ENCODE measurements at places on chromosomes 5 and 9.

GRCh38 chr5:98581112-98581997 is 192.1 kb upstream of the RGMB start:
- no peak for DNase-seq

GRCh38 chr9:81108391-81108790 is 581.0 kb downstream of the TLE1 start:
- DNase-seq = no peak

- DNase-seq = no peak
Measured at GRCh38 chr5:95770830-95771708, 39.9 kb downstream of the RHOBTB3 start.

DNA sequence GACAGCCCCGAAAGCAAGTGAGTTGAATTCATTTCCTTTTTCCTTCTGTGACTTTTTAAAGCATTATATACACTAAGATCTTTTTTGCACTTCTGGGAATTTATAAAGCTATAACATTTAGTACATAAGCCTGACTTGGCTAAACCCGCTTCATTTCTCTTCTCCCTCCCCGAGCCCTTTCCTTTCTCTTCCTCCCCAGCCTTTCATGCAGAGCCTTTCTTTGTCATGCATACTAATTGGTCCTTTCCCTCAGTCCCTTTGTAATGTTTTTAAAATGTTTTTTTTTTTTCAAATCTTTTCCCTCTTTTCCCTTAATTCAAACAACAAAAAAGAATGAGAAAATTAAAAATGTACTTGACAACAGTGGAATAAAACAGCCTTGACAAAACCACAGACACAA is 246.4 kb downstream of the PSAT1 start:
- DNase-seq = no peak

DNA sequence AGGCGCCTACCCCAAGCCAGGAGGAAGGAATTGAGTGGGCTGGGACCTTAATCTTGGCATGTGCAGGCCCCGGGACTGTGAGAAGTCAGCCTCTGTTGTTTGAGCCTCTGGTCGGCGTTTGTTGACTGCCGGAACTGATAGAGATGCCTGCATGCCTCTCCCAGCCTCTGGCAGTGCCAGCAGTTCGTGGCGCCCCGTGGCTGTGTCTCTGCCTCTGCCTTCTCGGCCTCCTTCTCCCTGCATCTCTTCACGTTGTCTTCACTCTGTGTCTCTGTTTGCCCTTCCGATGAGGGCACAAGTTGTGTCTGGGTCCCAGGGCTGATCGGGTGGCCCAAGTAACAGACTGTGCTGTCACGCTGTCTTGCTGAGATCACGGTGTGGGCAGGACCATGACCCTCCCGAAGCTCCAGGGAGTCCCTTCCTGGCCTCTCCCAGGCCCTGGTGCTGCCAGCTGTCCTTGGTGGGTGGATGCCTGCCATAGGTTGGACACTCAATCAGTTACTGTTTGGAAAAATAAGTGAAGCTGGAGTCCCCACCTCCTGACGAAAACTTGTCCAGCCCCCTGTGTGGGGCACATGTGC is 133.5 kb upstream of the LPCAT1 start:
- no peak for DNase-seq

DNA sequence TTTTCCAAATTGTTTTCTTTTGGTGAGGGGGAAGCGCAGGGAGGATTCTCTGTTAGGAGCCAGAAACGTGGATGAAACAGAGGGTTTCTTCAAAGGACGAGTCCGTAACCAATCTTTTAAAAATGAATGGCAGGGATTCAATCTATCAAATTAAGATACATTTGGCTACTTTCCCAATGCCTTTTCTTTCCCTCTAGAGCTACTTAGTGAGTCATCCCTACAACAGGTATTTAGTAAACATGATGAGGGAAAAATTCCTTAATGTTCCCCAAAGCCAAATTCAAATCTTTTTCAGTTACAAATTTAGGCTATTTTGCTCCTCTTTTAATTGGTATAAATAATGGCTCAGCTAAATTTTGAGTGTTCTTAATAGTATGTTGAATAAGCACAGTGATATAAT is 366.4 kb upstream of the RIOK2 start:
- no peak for DNase-seq

All from mesenchymal stem cell (in vitro differentiated cells and primary cell).